ENCODE measurements at places on chromosomes 3 and 15.

- peak; percentile 33 for DNase-seq
These were observed 588 bp upstream of the VIPR1 start for GRCh38 chr3:42501681-42502428.

DNA sequence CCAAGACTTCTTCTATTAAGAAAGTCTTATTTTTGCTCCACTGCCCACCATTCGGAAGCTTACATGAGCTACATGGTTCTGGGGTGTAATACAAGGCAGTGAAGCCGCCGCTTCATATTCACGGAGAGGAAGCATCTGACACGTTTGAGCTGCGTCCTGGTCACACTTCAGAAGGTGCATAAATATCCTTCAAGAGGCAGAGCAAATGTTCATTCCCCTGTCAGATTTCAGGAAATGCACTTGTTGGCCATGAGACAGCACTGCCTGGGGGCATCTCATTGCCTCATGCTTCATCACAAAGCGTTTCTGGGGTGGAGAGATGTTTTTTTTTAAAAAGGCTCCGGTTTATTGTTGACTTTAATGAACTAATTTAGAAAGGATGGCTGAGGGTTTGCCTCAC, 119.9 kb downstream of the CADPS start:
- DNase-seq, result no peak

GRCh38 chr3:170226426-170226960, 4.3 kb downstream of the PRKCI start:
- no peak for DNase-seq

DNA sequence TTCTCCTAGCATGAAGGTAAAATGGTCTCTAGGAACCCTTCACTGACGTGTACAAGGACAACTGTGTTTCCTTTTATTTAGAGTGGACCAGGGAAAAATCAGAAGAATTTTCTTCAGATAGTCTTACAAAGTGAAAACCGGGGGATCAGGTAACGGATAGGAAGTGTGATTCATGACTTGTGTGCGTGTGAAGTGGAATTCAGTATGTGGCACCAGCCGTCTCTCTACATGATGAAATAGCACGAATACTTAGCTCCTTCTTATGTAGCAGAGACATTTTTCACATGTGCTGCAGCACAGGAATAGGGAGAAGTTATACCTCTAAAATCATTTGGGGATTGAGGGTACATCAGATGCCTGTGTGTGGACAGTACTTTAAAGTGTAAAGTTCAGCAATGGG, 159.2 kb downstream of the MEX3B start:
- no peak for DNase-seq

- no peak for DNase-seq
These were observed 986.5 kb downstream of the ROBO2 start for GRCh38 chr3:78026318-78026828.

DNA sequence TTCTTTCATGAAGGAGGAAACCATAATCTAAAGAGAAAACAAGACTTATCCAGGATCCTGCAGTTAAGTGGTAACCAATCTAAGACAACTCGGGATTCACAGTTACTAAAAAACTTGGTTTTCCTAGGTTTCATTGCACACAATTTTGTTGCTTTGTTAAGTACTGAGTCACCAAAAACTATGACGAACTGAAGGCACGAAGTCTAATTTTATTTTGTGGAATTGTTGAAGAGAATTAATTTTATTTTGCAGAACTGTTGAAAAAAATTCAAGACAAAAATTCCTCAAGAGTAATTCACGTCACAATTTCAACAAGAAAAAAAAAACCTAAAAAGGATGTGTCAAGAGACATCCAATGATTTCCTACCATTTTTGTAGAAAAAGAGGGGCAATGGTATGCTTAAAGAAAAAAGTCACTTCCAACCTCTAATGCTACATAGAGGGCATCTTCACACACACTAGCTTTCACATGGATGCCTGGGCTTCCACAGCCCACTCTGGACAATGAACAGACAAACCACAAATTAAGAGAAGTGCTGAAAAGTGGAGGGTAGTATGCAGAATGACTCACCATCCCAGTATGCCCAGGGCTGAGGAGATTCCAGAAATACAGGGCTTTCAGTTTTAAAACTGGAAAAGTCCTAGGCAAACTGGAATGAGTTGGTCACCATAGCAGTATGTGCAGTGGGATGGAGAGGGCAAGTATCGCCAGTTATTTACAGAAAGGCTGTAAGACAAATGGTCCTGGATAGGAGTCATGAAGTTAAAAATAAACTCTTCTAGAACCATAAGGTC, 29.2 kb downstream of the PLOD2 start:
- DNase-seq, result no peak

GRCh38 chr15:69217381-69217780, 56.9 kb downstream of the GLCE start:
- DNase-seq, result no peak

DNA sequence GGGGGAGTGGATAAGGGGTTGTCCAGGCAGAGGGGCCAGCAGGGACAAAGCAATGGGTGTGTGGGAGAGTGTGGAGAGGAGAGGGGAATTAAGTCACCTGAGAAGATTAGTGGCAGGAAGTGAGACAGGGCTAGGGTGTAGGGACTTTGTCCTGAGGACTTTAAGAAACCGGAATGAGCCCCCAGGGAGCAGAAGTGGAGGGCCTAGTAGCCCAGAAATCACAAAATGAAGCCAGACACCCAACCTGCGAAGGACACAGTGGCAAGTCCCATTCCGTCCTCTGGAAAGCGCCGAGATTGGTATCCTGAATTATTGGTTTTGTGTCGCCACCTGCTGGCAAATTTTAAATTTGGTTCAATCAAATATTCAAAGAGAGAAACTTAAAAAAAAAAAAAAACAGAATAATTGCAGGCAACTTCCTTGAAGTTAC, 78.0 kb upstream of the SLC25A36 start:
- no peak for DNase-seq

DNA sequence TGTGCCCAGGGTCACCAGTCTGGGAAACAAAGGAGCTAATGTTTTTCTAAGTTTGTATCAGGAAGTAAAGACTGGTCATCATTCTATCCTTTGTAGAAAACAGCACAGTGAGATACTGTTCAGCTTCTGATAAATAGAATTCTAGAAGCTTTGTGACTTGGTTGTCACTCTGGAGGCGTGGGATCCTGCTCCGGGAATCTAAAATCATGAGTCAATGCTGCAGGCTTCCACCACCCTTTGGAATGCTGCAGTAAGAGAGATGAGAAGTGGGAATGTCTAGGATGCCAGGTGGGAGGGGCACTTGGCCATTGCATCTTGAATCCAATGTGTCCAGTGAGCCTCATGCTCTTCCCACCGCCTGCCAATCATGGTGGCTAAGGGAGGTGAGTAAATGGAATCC, 40.9 kb downstream of the SAMMSON start:
- DNase-seq, result no peak

DNA sequence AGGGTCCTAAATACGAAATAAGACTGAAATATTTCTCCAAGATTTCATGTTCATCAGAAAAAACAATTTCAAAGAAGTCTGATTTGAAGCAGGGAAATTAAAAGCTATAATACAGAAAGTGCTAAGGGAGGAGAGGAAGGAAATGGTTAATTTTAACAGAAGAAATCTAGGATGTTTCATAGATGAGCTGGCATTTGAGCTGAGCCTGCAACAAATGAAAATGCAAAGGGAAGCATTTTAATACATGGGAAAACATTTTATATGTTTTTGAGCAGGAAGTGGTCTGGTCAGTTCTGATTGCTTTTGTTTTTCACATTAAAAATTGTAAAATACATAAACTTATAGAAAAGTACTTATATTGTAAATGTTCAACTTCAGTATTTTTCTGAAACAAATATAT, 17.2 kb upstream of the RAP2B start:
- DNase-seq, result no peak

DNA sequence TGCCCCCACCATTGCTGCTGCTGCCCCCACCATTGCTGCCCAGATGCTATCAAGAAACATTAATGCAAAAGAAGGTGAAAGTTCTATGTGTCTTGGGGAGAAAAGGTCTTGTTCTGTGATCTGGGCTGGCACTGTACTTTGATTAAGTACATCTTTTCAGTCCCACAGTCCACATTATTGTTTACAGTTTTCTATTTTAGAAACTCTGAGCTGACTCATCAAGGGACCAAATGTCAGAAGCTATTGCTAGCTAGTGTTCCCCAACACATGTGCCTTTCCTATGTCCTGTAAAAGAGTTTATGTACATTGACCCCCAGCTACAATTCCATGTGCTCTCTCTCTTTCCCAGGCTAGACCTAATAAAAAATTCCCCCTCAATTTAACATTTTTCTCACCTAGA, 264.7 kb upstream of the NECTIN3 start:
- no peak for DNase-seq

DNA sequence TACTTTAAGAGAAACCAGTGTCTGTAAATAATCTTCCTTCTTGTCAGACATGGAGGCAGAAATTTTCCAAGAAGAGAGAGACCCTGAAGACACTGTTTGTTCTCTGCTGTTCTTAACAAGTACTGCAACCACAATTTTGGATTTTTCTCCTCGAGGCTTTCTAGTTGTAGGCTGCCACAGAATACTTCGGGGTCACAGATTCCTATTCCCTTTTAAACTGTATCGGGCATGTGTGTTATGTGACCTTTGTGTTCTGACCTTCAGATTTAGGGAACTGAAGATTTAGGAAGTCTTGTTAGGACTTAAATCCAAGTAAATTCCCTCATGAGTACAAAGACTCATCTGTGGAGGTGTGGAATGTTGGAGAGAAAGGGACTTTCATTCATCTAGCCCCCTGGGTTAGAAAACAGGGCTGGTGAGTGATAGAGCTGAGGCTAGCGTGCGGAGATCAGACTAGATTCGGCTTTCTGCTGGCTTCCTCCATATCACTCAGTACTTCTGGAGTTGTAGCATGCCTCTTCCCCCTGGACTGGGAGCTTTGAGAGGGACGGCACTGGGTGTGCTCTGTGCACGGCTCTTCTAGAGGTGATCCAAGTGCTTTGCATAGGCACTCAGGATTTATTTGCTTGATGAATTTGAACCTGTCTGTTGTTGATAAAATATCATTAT, 237.0 kb downstream of the LPP start:
- DNase-seq, result no peak

GRCh38 chr3:107067421-107067820, 309.8 kb upstream of the CCDC54 start:
- no peak for DNase-seq
